ENCODE measurements at places on chromosomes 1 and 21.
A peak's percentile ranks its signal among the peaks of the same experiment; 100 is the strongest.

DNA sequence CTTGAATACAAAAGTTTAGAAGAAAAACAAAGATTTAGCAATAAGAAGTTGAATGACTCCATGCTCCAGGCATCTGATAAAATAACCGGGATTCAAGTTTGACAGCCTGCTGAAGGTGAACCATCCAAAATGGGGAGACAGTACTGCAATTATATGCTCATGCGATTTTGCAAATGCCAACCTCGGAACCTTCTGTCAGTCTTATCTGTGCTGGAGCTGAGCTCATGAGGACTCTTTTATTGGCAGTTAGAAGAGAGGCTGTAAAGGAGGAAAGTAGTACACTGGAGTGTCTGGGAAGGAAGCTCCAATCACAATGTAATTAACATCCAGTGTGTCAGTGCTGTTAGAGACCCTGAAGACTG, 170.0 kb downstream of the GALNT2 start:
- no peak for DNase-seq

- no peak for DNase-seq
Measured at GRCh38 chr1:12167493-12168429, 970 bp downstream of the TNFRSF1B start.

- no peak for DNase-seq
Measured at GRCh38 chr1:67970088-67970487, 80.3 kb downstream of the DIRAS3 start.

GRCh38 chr1:20367116-20367585, 76.5 kb downstream of the VWA5B1 start:
- DNase-seq, result peak; percentile 80

GRCh38 chr1:2640626-2641025, 7.8 kb upstream of the MMEL1 start:
- DNase-seq, result no peak

DNA sequence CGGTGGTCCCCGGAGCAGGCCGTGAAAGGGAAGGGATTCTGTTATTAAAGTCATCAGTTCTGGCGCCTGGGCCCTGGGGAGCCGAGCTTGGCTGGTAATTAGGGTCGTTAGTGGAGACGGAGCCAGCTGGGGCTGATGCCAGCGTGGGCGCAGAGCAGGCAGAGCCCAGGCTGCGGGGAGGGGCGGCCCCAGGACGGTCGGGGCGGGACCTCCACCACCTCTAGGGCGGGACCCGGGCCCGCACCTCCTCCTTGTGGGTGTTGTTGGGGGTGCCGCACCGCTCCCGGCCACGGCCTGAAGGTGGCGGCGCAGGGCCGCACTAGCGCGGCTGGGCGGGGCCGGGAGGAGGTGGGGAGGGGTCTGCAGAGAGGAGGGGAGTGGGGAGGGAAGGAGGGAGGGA, 470.6 kb downstream of the PTPRU start:
- no peak for DNase-seq

GRCh38 chr21:14584357-14585095, 38.4 kb upstream of the SAMSN1 start:
- no peak for DNase-seq

- peak; percentile 90 for DNase-seq
Measured at GRCh38 chr1:145823565-145824498, at the start of the genes POLR3C and RNF115. Gene POLR3C, plus strand, starts transcription at chr1:145824200. Its CDS starts 1,577 bp downstream, at chr1:145825777. Gene RNF115, minus strand, starts transcription at chr1:145824095. Its CDS starts 222 bp downstream, at chr1:145823873.

DNA sequence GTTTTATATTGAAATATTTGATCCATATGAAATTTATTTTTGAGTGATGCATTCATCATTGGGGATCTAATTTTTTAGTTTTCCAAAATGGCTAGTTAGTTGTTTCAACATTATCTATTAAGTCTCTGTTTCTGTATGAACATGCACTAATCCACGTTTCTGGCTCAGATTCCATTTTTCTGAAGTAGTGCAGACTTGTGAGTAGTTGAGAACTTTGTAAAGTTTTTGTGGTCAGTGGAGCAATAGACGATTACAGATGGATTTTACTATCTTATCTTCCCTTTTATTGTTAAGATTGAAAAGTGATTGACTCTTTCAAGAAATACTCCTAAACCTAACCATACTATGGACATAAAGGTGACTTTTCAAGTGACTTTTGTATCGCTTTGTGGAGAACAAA, 16.7 kb downstream of the SOAT1 start:
- no peak for DNase-seq

DNA sequence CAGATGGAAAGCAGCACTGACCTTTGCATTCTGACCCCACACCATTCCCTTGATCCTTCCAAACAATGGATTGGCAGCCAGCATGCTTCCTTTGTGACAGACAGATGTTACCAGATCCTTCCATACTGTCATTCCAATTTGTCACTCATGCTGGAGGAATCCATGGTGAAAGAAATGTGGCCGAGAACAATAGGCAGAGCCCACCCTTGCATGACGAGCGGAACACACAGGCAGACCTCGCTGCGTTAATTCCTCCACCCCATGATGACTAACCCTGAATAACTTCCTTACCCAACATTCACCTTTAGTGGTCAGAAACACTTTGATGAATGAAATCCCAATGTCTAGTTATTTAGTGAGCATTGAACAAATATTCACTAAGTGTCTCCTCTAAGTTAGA, 45.1 kb downstream of the PDPN start:
- DNase-seq, result no peak

- peak; percentile 9 for DNase-seq
Measured at GRCh38 chr1:114558544-114558943, 22.9 kb downstream of the BCAS2 start.

- DNase-seq, result peak; percentile 71
Measured at GRCh38 chr1:17979815-17980214, 127.8 kb upstream of the IGSF21 start.

DNA sequence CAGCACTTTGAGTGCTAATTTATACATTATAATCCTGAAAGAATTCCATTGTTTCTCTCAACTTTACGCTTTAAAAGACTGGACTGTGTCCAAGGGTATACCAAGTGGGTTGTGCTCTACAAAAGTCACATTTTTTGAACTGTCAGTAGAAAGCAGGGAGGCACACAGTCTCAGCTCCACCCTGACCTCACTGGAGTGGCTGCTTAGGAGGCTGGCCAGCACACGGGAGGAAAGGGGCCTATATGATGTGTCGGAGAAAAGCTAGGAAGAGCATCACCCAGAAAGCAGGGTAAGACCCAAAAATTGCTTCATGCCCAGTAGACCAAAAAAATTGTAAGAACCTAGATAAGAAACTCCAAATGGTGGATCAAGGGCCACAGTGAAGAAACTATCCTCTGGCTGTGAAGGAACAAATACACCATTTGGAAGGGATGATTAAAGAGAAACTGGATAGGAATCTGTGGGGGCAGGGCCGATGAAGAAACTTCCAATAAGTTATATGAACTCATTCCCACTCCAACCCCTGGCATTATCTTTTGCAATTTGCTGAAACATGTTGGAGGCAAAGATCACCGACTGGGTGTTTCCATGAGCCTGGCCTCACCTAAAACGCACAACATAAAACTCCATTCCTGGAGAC, 1.9 kb downstream of the S100A10 start:
- DNase-seq, result no peak

DNA sequence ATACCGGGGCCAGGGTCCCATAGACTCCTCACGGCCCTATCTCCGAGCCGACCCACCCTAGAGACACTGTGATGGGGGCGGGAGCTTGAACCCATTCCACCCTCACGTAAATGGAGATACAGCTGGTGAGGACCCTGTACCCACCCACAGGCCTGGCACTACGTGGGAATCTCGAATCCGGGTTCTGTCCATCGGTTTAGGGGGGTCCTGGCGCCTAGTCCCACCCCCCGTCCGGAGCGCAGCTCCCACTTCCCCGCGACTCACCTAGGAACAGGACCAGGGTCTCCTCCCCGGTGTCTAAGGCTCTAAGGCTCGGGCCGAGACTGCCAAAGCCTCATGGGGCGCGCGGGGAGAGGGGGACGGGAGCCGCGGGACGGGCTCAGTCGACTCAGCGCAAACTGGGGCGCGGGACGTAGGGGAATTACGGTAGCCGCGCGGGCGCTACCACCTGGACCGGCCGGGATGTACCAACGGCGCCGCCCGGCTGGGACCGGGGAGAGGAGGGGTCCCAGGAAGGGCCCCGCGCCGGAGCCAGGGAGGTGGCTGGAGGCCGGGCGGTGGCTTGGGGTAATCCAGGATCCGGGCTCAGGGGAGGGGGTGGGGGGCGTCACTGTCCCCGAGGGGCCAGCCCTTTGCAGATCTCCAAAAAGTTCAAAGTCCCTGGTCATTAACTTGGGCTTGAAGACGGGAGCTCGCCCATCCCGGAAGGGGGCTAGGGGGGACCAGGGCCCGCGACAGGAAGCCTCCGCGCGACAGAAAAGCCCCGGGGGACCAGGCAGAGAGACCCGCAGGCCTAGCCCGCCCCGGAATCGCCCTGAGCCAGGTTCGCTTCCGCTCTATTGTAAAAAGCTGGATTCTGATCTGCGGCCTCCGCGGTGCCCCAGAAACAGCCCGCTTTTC, 1.0 kb downstream of the PLEKHG5 start:
- peak; percentile 76 for DNase-seq

- no peak for DNase-seq
Measured at GRCh38 chr1:100699744-100700143, 19.8 kb upstream of the VCAM1 start.

DNA sequence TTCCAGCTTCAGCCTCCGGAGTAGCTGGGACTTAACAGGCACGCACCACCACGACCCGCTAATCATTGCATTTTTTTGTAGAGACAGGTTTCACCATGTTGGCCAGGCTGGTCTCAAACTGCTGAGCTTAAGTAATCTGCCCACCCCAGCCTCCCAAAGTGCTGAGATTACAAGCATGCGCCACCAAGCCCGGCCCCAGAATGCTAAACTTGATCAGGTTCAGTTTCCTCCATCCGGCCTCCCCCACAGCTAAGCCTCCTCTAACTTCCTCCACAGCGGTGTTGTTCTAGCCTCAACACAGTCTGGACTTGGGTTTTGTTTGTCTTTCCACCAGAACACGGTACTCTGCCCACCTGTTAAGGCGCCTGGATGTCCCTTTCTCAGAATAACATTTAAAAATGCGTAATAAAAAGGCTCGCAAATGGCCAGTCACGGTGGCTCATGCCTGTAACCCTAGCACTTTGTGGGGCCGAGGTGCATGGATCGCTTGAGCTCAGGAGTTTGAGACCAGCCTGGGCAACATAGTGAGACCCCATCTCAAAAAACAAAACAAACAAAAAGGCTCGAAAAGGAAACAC, 2.4 kb downstream of the PARP1 start:
- DNase-seq, result no peak

GRCh38 chr1:211589782-211590721, 11.1 kb upstream of the SLC30A1 start:
- no peak for DNase-seq

GRCh38 chr21:16323596-16323995, 593.8 kb downstream of the USP25 start:
- no peak for DNase-seq

GRCh38 chr1:17549384-17549783, 9.9 kb downstream of the ARHGEF10L start:
- DNase-seq, result no peak

- no peak for DNase-seq
Measured at GRCh38 chr1:228684607-228685006, 50.7 kb upstream of the RHOU start.

- no peak for DNase-seq
Measured at GRCh38 chr1:5995871-5996630, 3.8 kb upstream of the NPHP4 start.

- DNase-seq, result no peak
Measured at GRCh38 chr1:65001231-65001792, 35.0 kb upstream of the JAK1 start.

DNA sequence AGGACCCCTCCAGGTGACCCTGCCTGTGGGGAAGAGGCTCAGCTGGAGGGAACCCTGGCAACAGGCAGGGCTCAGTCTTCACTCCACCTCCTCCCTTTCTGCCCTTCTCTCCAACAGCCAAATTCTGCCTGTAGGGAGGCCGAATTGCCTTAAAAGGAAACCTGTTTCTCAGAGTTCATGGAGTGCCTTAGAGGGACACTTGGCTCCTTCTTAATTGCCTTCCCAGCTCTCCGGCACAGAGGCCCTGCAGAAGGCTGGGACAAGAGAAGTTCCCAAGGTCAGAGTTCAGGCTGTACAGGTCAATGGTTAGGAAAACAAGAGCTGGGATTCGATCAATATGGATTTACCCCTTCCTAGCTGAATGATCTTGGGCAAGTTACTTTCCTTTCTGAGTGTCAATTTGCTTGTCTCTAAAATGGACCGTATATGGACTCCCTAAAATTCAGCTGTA, 6.2 kb downstream of the CSRP1 start:
- DNase-seq, result no peak

GRCh38 chr1:94827434-94827833, 7.3 kb downstream of the SLC44A3 start:
- no peak for DNase-seq

Data from NCI-H510A treated with DMSO at 0.1 percent for 48 hours (cell line).